Daoy (cell line): ENCODE measurements at places on chromosomes 16 and 17. TPM values are rescaled to one million over a fixed set of nuclear protein-coding genes. Genes with fewer than 3 reads are reported as not detected.

DNA sequence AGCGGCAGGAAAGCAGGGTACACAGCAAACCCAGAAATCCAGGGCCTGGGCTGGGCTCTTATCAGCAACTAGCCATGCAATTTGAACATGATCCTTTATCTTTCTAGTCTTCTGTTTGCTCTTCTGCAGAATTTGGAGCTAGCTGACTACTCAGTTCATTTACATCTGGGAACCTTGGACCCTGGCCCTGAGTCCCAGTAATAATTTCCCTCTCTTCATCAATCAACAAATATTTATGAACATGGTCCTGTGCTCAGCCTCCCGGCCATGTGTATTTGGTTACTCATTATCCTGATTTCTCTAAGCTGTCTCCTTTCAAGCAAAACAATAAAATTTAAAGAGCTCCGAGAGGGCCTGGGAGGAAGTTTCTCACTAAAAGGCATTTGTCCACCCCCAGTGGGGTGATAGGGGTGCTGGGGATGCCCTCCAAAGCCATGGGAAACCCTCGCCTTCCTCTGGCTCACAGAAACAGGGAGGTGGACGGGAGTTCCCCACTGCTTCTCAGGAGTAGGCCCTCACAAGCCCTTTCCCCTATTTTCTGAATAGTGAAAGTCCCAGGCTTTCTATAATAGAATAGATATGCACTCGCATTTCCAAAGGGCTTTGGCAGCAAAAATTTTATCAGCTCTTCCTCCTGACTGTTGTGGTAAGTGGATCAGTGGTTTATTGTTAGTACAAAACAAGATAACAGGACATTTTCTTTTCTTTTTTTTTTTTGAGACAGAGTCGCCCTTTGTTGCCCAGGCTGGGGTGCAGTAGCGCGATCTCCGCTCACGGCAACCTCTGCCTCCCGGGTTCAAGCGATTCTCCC lies 6.9 kb upstream of the WDR59 start:
- DNase-seq, result no peak

DNA sequence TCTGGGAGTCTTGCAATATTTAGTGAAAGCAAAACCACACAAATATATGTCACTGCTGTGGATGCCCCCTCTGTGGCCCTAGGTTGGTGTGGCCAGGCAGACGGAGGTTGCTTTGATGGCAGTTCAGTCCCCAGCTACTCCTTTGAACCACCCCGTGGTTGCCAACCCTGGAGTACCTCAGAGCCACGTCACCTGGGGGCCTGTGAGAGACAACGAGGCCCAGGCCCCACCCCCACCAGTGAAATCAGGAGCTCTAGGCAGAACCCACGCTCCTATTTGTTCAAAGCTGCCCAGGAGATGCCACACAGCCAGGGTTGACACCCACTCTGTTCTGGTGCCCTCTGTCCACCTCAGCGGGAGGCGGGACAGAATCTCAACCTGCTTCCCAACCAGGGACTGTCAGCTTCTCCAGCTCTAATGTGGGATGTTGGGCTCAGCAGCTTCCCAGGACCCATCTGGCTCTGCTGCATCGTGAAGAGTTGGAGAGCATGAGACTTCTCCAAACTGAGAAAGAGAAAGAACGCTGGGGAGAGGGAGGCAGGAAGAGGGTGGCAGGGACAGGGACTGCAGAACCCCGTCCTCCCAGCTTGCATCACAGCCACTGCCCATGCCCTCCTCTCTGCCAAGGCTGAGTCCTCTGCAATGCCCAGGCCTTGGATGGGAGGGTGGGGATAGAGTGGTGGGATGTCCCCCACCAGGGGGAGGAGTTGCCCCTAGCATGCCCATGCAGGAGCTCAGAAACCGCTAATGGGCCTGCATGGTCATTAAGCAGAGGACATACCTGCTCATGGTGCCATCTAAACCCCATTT lies 81.8 kb downstream of the C16orf78 start:
- no peak for DNase-seq

GRCh38 chr16:4713663-4714501 lies 20.2 kb downstream of the ANKS3 start:
- no peak for DNase-seq

- DNase-seq, result no peak
These were observed 23.6 kb downstream of the RAB40B start for GRCh38 chr17:82674656-82675475.

GRCh38 chr17:69539274-69539673 lies 124.8 kb downstream of the MAP2K6 start:
- no peak for DNase-seq

The FOXF1 gene
- total RNA-seq, result 2.1 and 2.2 TPM in 2 replicates

The TNRC6C gene
- total RNA-seq, result 2.7 and 2.8 TPM in 2 replicates
